Stimulated activated CD4-positive, alpha-beta T cell treated with anti-CD3 and anti-CD28 coated beads, Interleukin-15, amount 100 ng/mL, for 24 hours (primary cell): ENCODE measurements at places on chromosomes 16 and 17.

GRCh38 chr16:52690468-52690867 is 143.5 kb upstream of the TOX3 start:
- no peak for DNase-seq

DNA sequence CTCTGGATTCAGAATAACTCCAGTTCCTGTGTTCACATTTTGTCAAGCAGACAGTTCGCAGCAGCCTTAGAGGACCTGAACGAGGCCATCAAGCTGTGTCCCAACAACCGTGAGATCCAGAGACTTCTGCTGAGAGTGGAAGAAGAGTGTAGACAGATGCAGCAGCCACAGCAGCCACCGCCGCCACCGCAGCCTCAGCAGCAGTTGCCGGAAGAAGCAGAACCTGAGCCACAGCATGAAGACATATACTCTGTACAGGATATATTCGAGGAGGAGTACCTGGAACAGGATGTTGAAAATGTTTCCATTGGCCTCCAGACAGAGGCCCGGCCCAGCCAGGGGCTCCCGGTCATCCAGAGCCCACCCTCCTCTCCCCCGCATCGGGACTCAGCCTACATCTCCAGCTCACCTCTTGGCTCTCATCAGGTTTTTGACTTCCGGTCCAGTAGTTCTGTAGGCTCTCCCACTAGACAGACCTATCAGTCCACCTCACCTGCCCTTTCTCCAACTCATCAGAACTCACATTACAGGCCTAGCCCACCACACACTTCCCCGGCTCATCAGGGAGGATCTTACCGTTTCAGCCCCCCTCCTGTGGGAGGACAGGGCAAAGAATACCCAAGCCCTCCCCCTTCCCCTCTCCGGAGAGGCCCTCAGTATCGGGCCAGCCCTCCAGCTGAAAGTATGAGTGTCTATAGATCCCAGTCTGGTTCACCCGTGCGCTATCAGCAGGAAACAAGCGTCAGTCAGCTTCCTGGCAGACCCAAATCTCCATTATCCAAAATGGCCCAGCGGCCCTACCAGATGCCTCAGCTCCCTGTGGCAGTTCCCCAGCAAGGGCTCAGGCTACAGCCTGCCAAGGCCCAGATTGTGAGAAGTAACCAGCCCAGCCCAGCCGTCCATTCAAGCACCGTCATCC is 25.9 kb downstream of the CYB561 start:
- peak; percentile 42 for DNase-seq

GRCh38 chr16:24822974-24823373 is 22.8 kb upstream of the SLC5A11 start:
- no peak for DNase-seq

GRCh38 chr17:35171834-35172233 is 22.4 kb downstream of the SLC35G3 start:
- no peak for DNase-seq

DNA sequence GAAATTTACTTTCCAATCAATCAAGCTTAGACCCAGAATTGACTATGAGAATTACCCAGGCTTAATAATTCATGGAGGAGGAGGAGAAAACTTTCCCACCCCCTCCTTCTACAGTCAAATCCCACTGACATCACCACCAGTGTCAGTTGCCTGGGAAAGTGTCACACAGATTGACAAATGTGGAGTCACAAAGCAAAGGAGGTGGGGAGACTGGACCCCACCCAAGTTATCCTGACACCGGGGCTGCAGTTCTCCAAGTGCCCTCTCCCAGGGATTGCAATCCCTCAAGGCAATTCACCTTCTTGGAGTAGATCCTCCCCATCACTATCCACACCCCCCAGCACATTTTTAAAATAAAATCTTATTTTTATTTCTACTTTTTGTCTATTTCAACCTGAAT is 100.2 kb upstream of the CDH11 start:
- DNase-seq: no peak

GRCh38 chr17:61757168-61757567 is 106.2 kb downstream of the BRIP1 start:
- no peak for DNase-seq

GRCh38 chr16:74623214-74623838 is 16.4 kb upstream of the GLG1 start:
- DNase-seq: no peak
